ENCODE measurements at places on chromosomes 6 and 20.

DNA sequence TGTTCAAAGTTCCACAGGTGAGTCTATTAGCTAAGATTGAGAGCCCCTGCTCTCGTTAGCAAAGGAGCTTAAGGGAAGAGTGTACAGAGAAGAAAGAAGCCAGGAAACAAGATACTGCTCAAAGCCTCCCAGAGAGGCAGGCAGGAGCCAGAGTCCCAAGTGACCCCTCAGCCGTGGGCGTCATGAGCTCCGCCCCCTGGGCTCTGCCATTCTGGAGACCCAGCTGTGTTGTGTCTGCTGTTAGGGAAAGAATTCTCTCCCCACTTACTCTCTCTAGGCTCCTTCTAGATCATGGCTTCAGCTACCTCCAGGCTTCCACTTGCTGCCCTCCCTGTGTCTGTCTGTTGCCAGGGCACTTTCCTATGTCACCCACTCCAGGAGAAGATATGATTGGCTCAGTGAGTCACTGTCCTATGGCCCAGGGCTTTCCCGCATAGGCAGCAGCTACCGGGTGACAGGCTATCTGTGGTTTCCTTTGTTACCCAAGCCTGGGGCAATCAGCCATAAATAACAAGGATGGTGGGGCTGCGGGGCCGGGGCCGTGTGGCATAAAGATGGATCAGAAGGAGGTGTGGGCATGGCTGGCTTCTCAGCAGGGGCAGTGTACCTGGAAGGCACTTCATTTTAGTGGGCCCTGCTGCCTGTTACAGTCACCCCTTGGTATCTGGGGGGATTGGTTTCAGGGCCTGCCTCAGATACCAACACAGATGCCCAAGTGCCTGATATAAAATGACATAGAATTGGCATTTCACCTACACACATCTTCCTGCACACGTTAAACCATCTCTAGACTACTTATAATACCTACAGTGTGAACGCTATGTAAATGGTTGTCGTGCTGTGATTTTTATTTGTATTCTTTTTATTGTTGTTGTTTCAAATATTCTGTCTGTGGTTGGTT is 118.9 kb downstream of the ARMC2 start:
- DNase-seq: no peak

DNA sequence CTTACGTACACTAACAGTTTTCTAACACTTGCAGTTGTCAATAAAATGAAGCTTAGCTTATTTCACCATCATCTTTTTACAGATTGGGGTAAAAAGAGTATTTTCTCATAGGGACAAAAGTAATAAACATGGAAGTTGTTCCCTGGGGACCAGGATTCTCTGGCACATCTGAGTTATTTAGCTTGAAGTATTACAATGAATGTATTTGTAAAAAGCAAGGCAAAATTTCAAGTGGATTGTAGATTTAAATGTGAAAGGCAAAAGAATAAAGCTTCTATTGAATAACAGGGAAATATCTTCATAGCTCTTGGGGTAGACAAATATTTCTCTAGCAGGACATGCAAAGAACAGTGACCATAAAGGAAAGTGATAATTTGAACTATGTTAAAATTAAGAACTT is 260.0 kb upstream of the ECI2 start:
- no peak for DNase-seq

DNA sequence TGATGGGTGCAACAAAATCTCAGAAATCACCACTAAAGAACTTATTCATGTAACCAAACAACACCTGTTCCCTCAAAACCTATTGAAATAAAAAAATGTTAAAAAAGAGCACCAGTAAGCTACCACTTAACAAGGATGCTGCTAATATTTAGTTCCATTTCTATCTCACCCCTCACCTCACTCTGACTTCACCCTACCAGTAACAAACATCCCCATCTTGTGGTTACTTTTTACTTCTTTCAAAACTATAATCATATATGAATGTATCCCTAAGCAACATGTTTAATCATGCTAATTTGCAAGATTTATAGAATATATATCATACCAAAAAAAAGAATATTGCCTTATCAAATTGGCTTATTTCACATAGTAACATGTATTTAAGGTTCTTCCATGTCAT is 27.4 kb upstream of the SLC24A3 start:
- DNase-seq: no peak

- no peak for DNase-seq
Observed at GRCh38 chr6:56863366-56863765, 91.5 kb upstream of the BEND6 start.

GRCh38 chr6:154292855-154293519 is 63.6 kb downstream of the IPCEF1 start:
- DNase-seq: no peak

- DNase-seq: peak; percentile 63
Observed at GRCh38 chr6:8131265-8131897, 29.0 kb upstream of the EEF1E1 start.

- DNase-seq: no peak
Observed at GRCh38 chr6:7637533-7637932, 47.5 kb downstream of the SNRNP48 start.

- DNase-seq: peak; percentile 69
Observed at GRCh38 chr6:163427498-163428254, 13.2 kb downstream of the QKI start.

DNA sequence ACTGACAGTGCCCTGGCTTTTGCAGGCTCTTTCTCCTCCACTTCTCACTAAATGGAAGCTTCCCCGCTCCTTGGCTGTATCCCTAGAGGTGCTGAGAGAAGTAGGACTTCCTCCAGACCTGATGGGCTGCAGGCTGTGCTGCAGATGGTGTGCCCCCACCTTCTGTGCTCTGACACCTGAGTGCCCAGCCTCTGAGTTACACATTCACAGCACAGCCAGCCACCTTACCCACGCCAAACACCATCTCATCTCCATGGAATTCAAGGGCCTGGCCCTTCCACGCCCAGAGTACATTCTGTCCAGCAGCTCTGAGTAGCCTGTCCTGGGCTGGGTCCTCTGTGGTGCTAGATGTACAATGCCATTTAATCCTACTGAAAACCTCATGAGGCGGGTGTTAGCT is 5.3 kb downstream of the SFTA2 start:
- no peak for DNase-seq

GRCh38 chr6:16184551-16184950 is 53.8 kb upstream of the GMPR start:
- DNase-seq: no peak

Measured in NCI-H1105 treated with DMSO at 0.1 percent for 48 hours (cell line).